ENCODE measurements at places on chromosomes 5 and 9.
A peak's percentile ranks its signal among the peaks of the same experiment; 100 is the strongest.

GRCh38 chr5:8827696-8828095 is 718.2 kb downstream of the SEMA5A start:
- no peak for DNase-seq

GRCh38 chr9:111108946-111109345 is 70.7 kb upstream of the LPAR1 start:
- no peak for DNase-seq

DNA sequence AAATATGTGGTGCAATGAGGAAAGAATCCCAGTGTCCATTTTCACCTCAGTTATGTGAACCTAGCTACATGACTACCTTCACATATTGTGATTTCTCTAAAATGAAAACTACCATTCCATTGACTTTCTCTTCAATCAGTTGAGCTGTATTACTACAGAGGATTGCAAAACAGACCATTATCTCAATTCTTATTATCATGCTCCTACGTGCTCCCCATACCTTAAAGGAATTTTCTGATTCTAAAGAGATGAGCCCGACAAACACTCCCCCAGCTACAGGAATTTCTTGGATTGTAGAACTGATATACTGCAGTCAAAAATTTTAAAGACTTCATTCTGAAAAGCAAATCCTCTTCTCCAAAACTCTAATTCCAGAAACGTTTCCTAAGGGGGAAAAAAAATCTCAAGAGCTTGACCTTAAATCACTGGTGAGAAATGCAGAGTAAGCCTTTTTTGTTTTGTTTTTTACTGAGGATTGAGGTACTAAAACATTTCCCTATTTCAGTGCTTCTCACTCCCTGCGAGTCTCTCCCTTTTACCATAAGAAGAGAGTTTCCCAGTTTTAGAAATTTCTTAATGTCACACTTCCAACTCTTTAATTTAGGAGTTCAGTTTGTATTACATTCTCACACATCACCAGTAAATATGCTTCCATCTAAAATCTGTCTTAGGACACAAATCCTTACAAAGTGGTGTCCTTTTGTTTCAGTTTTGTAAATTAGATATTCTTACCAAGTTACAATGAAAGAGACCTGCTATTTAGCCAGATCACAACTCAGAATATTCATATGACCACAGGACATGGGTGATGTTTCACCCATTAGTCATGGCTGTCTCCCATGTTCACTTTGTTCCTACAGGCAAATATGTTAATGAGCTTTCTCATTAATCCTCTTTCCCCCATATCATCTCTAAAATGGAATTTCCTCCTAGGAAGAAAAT is 203.8 kb downstream of the TSSK1B start:
- DNase-seq: no peak

DNA sequence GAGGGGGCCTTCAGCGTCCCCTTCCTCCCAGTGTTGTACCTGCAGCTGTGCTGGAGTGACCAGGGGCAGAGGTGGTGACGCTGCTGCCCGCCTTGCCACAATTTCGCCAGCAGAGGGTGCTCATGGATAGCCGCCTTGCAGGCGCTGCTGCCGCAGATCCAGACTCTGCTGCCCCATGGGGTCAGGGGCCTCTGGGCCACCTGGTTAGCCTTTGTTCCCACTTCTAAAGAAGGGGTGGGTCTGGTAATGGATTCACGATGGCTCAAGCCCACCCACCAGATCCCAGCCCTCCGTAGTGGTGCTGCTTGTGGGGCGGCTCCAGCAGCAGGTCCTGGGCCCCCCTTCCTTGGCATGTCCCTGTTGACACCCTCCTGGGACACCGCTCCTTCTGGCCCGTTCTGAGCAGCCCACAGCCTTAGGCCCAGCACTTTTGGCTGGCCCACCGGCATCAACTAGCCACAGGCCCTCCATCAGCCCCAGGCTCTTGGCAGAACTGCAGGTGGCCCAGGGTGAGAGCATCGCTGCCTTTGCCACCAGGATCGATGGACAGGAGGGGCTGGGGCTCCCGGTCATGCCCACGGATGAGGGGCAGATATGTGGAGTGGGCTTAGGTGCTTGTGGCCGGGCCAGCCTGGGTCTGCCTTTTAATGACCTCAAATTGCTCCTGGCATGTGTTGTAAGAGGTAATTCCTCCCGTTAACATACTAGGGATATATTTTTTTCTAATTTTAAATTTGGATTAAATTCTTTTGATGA is 57.2 kb downstream of the COL5A1 start:
- peak; percentile 48 for DNase-seq

DNA sequence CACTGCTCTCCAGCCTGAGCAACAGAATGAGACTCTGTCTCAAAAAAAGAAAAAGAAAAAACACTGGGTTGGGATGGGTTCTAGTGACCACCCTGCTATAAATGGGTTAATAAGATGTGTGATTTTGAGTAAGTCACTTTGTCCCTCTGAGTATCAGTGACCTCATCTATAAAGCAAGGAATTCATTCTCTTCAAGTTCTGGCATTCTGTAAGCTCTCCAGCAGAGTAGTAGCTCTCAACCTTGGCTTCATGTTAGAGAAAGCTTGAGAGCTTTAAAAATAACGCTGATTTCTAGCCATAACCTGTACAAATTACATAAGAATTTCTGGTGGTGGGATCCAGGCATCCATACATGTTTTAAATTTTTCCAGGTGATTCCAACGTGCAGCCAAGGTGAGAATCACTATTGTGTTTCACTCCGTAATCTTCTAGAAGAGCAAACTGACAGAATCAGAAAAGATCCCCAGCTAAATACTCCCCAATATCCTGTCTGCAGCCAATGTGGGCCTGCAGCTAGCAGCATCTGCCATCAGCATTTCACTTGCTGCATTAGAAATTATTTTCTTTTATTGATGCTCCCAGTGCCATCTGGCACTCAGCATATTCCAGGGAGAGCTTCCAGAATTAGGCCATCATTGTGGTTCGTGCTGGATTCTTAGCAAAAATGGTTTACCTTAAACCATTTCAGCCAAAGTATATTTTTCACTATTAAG is 109.4 kb downstream of the FEM1C start:
- no peak for DNase-seq

DNA sequence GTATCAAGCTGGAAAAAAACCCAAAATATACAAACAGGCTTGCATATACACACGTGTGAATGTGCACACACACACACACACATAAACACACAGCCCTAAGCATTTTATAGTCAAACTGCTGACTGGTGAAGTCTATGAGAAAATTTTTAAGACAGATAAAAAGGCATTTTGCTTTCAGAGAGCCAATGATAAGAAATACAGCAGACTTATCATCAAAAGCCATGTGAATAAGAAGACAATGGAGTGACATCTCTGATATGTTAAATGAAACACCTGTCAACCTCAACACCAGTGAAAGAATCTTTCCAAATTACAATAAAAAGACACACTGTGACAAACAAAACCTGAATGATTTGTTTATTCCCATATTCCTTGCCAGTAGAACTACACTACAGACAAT is 233.3 kb downstream of the CDH9 start:
- DNase-seq: no peak

DNA sequence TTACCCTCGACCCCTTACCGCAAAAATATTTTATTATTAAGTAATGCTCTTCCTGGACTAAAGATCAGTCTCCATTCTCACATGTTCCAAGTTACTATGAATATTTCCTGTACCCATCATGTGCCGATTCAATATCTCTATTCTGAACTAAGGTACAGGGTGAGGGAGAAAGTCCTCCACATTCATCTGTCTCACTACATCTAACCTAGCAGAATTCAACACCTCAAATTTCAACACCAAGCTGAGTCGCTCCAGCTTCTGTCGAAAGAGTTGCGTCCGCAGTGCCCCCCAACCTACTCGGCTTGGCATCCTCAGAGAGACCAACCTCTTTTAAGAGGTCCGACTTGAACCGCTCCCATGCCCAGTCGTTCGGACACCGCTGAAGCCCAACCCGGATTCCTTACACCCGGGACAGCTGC is 1.0 kb downstream of the CERT1 start:
- DNase-seq: no peak

- no peak for DNase-seq
Observed at GRCh38 chr9:36164372-36164771, 4.8 kb upstream of the CCIN start.

DNA sequence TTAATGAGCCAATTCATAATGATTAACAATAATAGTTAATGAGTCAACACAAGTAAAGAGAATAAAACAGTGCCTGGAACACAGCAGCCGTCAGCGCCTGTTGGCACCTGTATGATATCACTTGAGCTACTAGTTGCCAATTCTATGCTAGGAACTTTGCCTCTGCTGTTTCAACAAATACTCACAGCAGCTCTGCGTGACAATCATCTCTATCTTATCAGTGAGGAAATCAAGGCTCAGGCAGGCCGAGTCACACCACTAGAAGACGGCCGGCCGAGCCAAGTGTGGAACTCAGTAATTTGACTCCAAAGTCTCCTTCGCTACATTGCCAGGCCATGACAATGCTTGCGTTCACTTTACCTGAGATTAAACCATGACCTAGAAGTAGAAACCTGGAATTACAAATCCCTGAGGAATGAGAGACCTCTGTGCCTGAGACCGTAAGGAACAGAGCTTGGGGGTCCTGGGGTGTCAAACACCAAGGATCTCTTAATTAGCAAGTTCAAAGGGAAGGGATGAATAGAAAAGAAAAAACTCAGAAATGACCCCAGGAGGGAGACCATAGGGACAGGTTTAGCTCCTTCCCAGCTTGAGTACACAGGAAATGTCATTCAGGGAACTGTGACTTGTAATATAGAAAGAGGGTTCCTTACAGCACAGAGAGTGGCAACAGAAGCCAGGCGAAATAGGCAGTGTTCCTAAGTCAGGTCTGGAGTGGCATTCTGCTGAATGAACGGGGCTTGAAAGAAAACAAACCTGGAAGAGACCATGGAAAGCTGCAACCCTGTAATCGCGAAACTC is 109.1 kb downstream of the SUSD1 start:
- no peak for DNase-seq

DNA sequence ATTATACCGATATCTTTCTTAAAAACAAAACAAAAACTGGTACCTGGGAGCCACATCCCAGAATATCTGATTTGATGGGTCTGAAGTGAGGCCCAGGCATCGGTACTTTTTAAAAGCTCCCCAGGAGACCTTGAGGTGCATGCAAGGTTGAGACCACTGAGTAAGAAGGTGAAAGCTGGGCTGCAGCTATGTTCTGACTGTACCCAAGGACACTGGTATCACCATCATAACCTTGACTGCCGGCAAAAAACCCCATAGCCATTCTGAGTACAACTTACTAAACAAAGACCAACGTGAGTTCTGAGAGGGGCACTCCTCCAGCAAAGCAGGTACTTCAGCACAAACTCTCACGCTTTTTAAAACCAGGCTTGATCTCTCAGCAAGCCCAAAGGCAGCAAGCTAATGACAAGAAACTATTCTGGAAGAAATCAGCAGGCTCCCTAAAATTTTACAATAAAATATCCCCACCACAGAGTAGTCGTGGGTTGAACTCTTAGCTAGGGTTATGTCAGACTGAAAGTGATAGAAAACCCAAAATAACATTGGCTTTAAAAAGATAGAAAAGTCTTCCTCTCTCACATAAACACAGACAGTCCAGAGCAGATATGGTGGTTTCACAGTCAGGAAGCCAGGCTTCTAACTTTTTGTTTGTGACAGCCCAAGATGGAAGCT is 263.9 kb downstream of the SAXO1 start:
- no peak for DNase-seq

GRCh38 chr5:154176181-154176580 is 14.4 kb upstream of the GALNT10 start:
- DNase-seq: no peak

DNA sequence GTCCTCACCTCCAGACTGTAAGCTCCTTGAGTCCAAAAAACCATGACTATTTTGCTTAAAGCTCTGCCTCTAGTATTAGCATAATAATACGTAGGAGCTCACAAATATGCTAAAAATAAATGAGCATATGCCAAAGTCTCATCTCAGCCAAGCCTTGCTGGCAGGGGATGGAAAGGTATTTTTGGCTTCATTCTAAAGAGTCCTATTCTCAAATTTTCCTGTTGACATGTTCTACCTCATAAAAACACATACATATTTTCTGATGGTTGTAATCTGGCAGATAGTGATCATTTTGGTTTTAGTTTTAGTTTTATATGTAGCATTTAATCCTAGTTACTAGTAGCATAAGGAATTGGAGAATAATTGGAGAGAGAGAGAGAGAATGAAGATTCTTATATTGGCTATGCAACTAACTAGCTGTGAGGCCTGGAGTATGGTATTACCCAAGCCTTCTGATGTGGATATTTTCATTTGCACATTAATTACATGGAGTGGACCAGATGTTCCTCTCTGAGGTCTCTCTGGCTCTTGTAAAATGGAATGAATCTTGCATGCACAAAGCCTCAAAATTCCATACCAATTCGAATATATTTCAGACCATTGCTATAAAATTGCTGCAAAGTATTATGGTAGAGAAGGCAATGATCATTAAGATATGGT is 55.8 kb downstream of the PIP5K1B start:
- DNase-seq: no peak

DNA sequence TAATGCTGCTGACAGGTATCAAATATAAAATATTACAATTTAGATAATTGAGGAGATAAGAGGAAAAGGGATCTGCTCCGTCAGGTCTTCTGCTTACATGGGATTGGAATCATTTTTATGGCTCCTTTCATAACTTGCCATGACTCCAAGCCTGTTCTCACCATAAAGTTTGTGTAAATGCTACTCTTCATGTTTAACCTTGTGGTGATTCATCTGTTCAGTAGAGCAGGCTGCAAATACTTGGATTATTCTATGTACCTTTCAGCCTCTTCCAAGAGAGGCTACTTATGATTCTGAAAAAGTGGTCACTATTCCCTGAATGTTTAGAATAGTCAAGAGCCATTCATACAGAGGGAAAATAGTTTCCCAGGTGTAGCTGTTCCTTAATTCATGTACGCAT is 66.9 kb downstream of the SLC44A1 start:
- DNase-seq: no peak

- DNase-seq: peak; percentile 12
Observed at GRCh38 chr9:7201196-7201595, 443.4 kb downstream of the KDM4C start.

DNA sequence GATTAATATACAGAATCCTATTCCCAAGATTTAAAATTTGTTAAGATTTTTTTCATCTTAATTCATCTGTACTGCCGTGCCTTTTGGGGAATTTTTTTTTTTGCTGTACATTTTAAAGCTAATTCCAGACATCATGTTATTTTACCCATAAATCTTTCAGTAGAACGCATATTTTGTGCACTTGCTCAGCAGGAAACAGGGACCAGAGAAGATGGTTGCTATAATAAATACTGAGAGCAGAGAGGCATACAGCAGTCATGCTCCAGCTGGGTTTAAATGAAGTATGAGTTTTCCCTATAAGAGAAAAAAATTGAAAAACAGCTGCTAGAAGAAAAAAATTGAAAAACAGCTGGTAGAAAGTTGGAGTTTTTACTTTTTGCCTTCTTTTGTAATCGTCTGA is 196.9 kb upstream of the PUM3 start:
- no peak for DNase-seq

DNA sequence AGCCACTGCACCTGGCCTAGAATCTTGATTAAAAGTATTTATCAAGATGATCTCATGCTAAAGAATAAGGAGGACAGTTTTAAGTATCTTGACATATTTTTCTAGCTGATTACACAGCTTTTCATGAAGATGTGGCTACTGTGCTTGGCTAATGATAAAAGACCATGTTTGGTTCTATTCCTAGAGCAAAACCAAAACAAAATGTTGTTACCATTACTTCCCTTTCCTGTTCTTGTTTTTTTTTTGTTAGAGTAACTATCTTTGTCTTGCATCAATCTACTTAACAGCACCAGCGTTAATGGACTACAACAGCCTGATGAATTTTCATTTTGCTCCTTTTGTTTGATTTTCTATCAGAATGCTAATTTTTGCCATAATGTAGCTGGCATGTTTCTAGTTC is 86.2 kb upstream of the DHFR start:
- DNase-seq: no peak

Data from NCI-H2171 (cell line).